Effector memory CD4-positive, alpha-beta T cell (primary cell): ENCODE measurements at places on chromosomes 7 and 10.
A peak's percentile ranks its signal among the peaks of the same experiment; 100 is the strongest.

- H3K4me3 ChIP-seq: no peak overlapping the region
- H3K36me3 ChIP-seq: no peaks in the 10 kb centered on the region
- no peaks in the 10 kb centered on the region for H3K27me3 ChIP-seq
Measured at GRCh38 chr10:78502210-78502936, 468.7 kb downstream of the RPS24 start.

- H3K27me3 ChIP-seq: peaks cover 39% of the 10 kb centered on the region
- H3K27ac ChIP-seq: no peak overlapping the region
- no peaks in the 10 kb centered on the region for H3K36me3 ChIP-seq
- H3K4me3 ChIP-seq: peak overlapping the region; percentile 61
Measured at GRCh38 chr10:42754155-42755027, 28.2 kb upstream of the BMS1 start.

- peak overlapping the region; percentile 98 for H3K4me3 ChIP-seq
- peaks cover 35% of the 10 kb centered on the region for H3K4me1 ChIP-seq
- DNase-seq: no peak
- H3K36me3 ChIP-seq: no peaks in the 10 kb centered on the region
Measured at GRCh38 chr10:88989824-88990383, 694 bp upstream of the FAS start.

GRCh38 chr10:86830043-86830591 lies 73.7 kb downstream of the BMPR1A start:
- H3K36me3 ChIP-seq: no peaks in the 10 kb centered on the region
- H3K27me3 ChIP-seq: no peaks in the 10 kb centered on the region
- no peak overlapping the region for H3K27ac ChIP-seq
- H3K4me1 ChIP-seq: no peaks in the 10 kb centered on the region
- DNase-seq: no peak

DNA sequence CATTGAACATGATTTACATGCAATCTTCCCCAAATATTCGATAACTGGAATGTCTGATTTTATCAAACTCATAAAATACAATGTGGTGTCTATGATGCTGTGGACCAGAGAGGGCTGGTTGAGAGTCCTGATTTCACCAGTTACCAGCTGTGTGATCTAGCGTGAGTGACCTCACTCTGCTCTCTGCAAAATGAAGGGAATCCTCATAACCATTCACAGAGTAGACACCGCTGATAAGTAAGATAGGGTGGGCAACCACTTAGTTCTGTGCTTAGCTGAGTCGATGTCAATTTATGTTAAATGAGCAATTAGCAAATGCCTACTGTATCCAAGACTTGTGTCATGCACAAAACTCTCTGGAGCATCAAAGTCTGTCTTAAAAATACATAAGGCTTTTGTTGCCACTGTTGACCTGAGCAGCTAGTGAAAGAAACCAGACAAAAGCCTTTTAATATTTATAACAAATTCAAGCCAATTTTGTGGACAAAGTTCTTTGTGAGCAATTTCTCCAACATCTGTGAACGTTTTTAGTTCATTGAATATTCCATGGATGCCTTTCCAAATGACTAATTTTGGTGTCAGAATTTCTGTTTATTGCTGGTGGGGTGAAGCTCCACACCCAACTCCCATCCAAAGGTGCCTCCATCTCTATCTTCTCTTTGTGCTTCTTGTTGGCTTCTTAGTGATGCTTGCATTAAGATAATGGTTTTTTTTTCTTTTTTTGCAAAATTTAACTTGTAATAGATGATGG lies 314.2 kb downstream of the ADRA2A start:
- DNase-seq: no peak
- H3K27me3 ChIP-seq: no peaks in the 10 kb centered on the region
- H3K4me1 ChIP-seq: no peaks in the 10 kb centered on the region
- H3K27ac ChIP-seq: no peak overlapping the region
- no peak overlapping the region for H3K4me3 ChIP-seq
- H3K36me3 ChIP-seq: no peaks in the 10 kb centered on the region

DNA sequence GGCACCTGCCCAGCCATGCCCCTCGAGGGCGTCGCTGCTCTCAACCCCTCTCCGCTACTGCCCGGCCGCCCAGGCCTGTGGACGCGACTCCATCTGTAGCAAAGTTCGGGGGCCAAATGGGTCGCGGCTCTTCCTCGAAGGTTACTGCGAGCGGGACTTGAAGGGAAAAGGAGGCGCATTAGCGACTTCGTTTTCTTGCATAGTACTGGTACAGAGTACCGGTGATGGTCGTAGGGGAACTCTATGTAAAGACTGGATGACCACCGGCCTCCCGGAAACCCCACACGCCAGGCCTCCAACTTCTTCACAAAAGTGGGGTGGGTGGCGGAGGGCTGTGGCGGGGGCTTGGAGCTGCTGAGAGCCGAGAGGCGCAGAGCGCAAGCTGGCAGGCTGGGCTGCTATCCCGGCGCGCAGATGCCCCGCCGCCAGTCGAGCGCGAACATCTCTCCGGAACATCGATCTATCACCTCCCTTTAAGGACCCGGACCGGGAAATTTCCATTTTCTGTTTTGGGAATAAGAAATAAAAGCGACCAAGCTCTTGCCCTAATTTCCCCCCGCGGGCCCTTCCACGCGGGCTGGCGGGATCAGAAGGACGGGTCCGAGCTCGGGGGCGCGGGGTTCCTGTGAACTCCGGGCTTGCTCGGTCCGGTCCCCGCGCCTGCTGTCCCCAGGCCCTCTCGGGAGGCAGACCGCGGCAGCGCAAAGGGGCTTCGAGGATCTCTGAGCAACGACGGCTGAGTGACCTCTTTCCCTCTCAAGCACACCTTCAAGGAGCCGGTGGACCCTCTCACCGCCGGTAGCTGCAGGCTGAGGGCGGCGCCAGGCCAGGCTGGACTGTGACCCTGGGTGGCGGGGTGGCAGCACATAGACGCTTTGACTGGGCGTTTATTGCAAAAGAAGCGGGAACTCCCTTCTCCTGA lies 12.2 kb upstream of the FEZF1 start:
- no peaks in the 10 kb centered on the region for H3K36me3 ChIP-seq
- no peak overlapping the region for H3K4me3 ChIP-seq
- peaks cover 17% of the 10 kb centered on the region for H3K27me3 ChIP-seq
- no peaks in the 10 kb centered on the region for H3K4me1 ChIP-seq
- no peak for DNase-seq

- no peak for DNase-seq
- no peak overlapping the region for H3K4me3 ChIP-seq
- H3K27me3 ChIP-seq: no peaks in the 10 kb centered on the region
- no peaks in the 10 kb centered on the region for H3K36me3 ChIP-seq
- H3K27ac ChIP-seq: no peak overlapping the region
Measured at GRCh38 chr10:100022403-100022802, 12.7 kb upstream of the DNMBP start.

GRCh38 chr7:35319606-35320005 lies 65.7 kb upstream of the TBX20 start:
- no peak overlapping the region for H3K27ac ChIP-seq
- no peaks in the 10 kb centered on the region for H3K4me1 ChIP-seq

DNA sequence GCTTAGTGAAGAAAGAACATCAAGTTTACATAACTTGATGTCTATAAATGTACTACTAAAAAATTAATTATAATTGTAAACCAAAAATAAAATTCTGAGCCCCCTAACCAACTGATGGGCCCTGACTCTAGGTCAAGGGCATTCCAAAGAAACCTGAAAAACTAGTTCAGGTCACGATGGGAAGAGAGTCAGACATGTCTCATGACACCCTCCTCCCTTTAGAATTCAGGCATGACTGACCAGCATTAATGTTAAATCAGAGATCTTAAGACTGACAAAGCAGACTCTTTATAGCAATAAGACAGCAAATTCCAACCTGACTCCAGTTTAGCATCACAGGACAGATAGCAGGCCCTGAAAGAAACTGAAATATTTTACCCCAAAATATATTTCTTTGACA lies 21.6 kb upstream of the OTUD1 start:
- no peaks in the 10 kb centered on the region for H3K4me1 ChIP-seq
- no peaks in the 10 kb centered on the region for H3K36me3 ChIP-seq
- H3K4me3 ChIP-seq: no peak overlapping the region
- no peak overlapping the region for H3K27ac ChIP-seq
- no peaks in the 10 kb centered on the region for H3K27me3 ChIP-seq
- no peak for DNase-seq

GRCh38 chr10:53395449-53395848 lies 622.9 kb upstream of the MBL2 start:
- H3K4me1 ChIP-seq: no peaks in the 10 kb centered on the region
- no peak overlapping the region for H3K27ac ChIP-seq
- DNase-seq: no peak
- H3K27me3 ChIP-seq: no peaks in the 10 kb centered on the region

DNA sequence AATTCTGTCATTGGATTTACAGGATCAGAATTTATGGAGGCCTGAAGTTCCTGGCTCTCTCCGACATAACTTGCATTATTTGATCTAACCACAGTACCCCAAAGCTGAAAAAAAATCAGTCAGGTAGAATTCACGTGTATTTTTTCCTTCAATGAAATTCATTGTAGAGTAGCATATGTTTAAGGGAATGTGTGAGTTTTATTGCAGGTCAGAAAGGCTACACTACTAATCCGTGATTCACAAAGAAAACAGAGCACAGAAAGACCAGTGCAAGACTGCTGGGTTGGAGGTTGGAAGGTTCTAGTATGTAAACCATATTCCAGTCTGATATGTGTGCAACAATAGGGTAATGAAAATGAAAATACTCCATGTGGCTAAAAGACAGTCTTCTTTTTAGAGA lies 247.0 kb upstream of the FERD3L start:
- no peak overlapping the region for H3K27ac ChIP-seq
- H3K4me3 ChIP-seq: no peak overlapping the region
- no peaks in the 10 kb centered on the region for H3K36me3 ChIP-seq
- no peak for DNase-seq
- no peaks in the 10 kb centered on the region for H3K27me3 ChIP-seq
- no peaks in the 10 kb centered on the region for H3K4me1 ChIP-seq

- H3K27ac ChIP-seq: no peak overlapping the region
- no peaks in the 10 kb centered on the region for H3K4me1 ChIP-seq
- no peak for DNase-seq
- H3K27me3 ChIP-seq: no peaks in the 10 kb centered on the region
- H3K4me3 ChIP-seq: no peak overlapping the region
- peaks cover 77% of the 10 kb centered on the region for H3K36me3 ChIP-seq
Measured at GRCh38 chr10:84149854-84150253, 10.5 kb downstream of the GHITM start.

DNA sequence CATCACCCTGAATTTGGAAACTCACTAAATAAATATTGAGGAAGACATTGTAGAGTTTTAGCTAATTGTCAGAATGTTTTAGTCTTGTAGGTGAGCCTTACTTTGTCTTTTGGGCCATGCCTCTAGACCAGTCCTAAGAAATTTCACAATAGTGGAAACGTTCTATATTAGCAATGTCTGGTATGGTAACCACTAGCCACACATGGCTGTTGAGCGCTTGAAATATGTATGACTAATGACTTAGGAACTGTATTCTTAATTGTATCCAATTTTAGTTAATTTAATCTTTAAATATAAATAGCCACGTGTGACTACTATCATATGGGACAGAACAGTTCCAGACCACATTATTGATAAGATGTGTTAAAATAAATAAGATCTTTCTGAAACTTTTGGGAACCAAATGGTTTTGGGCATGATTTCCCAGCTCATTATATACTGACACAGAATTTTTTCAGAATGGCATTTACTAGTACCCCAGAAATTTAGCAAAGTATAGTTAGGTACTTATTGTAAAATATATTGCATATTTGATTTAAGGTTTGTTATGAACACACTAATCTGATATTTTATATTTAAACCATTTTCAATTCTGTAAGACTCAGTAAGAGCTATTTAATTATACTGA lies 95.0 kb downstream of the VPS50 start:
- no peaks in the 10 kb centered on the region for H3K4me1 ChIP-seq
- H3K27ac ChIP-seq: no peak overlapping the region
- no peak for DNase-seq
- no peaks in the 10 kb centered on the region for H3K27me3 ChIP-seq
- no peak overlapping the region for H3K4me3 ChIP-seq

- no peaks in the 10 kb centered on the region for H3K27me3 ChIP-seq
- H3K4me1 ChIP-seq: no peaks in the 10 kb centered on the region
- H3K27ac ChIP-seq: no peak overlapping the region
- no peak for DNase-seq
- no peak overlapping the region for H3K4me3 ChIP-seq
Measured at GRCh38 chr7:45237788-45238461, 80.3 kb downstream of the RAMP3 start.

DNA sequence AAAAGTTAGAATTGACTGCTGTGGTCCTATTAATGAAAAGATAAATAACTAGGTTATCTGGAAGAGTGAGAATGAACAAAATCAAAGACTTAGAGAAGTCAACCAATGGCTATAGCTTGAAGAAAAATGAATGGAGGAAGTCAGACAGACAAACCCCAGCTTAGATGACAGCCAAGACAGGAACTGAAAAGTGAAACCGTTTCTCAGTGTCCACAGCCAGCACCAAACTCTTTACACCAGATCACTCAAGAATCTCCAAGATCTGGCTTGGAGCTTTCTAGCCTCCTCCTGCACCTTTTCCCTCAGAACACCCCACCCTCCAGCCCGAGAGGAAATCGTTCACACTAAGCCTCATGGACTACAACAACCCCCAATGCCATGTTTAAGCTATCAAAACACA lies 167.0 kb downstream of the SFMBT2 start:
- peaks cover 16% of the 10 kb centered on the region for H3K36me3 ChIP-seq
- no peak for DNase-seq
- peaks cover 5% of the 10 kb centered on the region for H3K4me1 ChIP-seq
- no peak overlapping the region for H3K4me3 ChIP-seq
- no peaks in the 10 kb centered on the region for H3K27me3 ChIP-seq

GRCh38 chr10:60377042-60377352 lies 12.7 kb downstream of the ANK3 start:
- DNase-seq: no peak
- H3K27me3 ChIP-seq: no peaks in the 10 kb centered on the region
- H3K4me1 ChIP-seq: no peaks in the 10 kb centered on the region
- H3K4me3 ChIP-seq: no peak overlapping the region
- H3K27ac ChIP-seq: no peak overlapping the region

GRCh38 chr7:157963526-157963925 lies 624.1 kb downstream of the PTPRN2 start:
- no peak for DNase-seq
- H3K36me3 ChIP-seq: no peaks in the 10 kb centered on the region
- no peak overlapping the region for H3K4me3 ChIP-seq
- H3K27me3 ChIP-seq: no peaks in the 10 kb centered on the region

DNA sequence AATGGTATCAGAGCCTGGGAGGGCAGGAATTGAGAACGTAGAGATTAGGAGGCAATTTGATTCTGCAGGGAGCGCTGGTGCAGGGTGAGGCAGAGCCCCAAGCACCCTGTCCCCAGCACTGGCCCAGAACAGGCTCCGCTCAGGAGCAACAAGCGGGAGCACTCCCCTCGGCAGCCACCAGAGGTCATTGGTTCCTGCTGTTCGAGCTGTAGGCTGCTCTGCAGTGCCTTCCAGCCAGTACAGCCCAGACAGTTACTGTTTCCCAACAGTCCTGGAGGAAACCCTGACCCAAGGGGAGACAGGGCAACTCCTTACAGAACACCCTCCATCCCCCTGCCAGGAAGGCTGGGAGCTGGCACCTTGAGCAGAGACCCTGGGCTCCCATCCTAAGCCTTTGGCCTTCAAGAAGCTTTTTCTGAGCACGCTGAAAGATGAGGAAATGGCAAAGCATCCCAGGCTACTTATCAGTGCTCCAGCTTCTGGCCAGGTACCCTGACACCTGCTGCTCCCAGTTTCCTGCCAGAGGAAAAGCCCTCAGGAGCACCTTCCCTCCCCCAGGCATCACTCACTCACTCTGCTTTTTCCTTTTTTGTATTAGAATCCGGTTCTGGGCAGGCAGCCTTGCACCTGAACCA lies 71.2 kb upstream of the EFCAB10 start:
- no peak overlapping the region for H3K27ac ChIP-seq
- peaks cover 42% of the 10 kb centered on the region for H3K36me3 ChIP-seq
- DNase-seq: peak; percentile 39
- H3K4me3 ChIP-seq: no peak overlapping the region
- H3K27me3 ChIP-seq: no peaks in the 10 kb centered on the region
